ENCODE measurements at places on chromosomes 2 and 18.
A peak's percentile ranks its signal among the peaks of the same experiment; 100 is the strongest.

- no peak for DNase-seq
These were observed 29.4 kb upstream of the IL1RN start for GRCh38 chr2:113098041-113098440.

DNA sequence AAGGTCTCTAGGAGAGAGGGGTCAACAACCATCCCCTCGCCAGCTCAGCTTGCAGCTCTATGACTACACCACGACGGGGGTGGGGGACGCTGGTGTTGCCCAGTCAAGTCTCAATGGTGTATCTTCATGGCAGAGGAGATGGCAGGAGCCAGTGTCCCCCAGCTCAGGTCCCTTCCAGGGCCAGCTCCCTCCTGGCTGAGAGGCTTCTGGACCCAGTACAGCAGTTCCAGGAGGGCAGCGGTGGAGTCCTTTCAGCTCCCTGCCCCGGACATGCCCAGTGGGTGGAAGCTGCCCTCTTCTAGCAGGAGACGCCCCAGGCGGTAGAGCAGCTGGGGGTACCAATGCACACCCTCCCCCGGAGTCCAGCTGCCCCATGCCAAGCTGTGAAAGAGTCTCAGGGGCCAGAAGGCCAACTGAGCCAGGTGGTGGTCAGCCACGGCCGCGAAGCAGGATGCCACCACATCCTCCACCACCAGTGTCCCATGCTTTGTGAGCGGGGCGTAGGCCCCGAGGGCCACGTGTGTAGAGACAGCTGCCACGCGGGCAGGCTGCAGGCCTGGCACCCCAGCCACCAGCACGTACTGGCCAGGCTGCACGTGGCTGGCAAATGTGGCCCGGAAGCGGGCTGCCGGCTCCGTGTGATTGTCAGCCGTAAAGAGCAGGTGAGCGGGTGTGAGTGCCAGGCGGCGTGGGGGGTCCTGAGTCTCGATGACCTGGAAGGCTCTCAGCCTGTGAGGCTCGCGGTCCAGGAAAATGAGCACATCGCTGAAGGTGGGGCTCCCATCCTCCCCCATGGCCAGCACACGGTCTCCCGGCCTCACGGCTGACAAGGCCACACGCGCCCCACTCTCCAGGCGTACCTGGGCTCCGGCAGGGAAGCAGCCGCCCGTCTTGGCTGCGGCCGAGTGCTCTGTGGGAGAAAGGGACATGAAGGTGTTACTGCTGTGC is 5.5 kb downstream of the IHH start:
- DNase-seq: no peak

- no peak for DNase-seq
These were observed 89.4 kb upstream of the FHL2 start for GRCh38 chr2:105488285-105488684.

- no peak for DNase-seq
These were observed 15.1 kb downstream of the PXDN start for GRCh38 chr2:1729242-1729641.

GRCh38 chr2:240933048-240933965 is 27.2 kb downstream of the CROCC2 start:
- no peak for DNase-seq

- DNase-seq: no peak
These were observed 21.9 kb downstream of the TMEM237 start for GRCh38 chr2:201621293-201621999.

GRCh38 chr2:96913398-96914202 is 43.7 kb upstream of the SEMA4C start:
- DNase-seq: no peak

DNA sequence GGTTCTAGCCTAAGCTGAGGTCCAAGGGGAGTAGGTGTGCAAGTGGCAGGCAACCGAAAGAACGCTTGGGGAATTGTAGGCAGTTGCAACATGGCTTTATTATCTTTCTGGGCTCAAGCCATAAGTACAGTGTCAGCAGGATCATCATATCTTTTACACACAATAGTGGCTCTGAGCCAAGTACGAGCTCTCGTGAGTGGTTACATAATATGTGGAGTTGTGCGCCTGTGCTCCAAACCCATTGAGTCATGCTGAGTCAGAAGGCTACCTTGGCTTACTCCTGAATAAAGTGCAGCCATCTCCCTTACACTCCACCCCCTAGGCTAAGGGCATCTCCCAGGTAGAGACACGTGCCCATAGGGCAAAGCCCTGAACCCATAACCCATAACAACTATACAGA is 233.9 kb downstream of the SATB2 start:
- DNase-seq: no peak

- no peak for DNase-seq
These were observed 92.1 kb downstream of the SMAD7 start for GRCh38 chr18:48858676-48859075.

- DNase-seq: peak; percentile 85
These were observed 18.1 kb downstream of the ZNF516 start for GRCh38 chr18:76476665-76477561.

- DNase-seq: no peak
These were observed 213.9 kb upstream of the MAP2 start for GRCh38 chr2:209209943-209210342.

DNA sequence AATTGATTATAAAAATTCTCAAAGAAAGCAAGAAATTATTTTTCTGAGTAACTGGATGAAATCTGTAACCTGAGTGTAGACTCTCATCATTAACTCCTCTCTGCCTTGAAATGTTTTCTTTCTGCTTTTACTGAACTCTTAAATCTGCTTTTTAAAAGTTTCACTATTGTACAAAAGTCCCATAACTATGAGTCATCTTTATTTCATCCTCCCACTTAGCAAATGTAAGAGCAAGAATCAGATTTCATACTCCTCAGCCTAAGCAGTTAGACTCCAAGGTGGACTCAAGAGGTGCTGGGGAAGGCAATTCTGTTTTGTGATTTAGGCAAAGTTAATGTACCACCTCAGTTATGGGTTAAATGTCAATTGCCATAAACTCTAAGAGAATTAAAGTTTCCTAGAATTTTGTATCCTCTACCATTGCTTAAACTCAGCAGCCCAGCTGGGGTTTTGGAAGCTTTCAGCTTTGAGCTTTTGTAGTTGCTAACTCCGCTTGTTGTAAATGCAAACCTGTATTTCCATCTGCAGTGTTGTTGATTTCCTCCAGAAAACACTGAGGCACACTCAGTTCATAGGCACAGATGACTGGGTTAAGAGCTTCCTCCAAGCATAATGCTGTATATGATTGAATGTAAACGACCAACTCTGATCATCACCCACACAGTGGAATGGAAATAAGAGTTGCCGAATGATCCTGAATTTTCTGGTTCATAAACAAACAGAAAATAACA is 268.8 kb downstream of the ARHGAP15 start:
- DNase-seq: no peak

GRCh38 chr2:96109361-96109680 is 7.0 kb downstream of the ADRA2B start:
- DNase-seq: no peak

- no peak for DNase-seq
These were observed 648.2 kb upstream of the ID2 start for GRCh38 chr2:8033546-8034096.

DNA sequence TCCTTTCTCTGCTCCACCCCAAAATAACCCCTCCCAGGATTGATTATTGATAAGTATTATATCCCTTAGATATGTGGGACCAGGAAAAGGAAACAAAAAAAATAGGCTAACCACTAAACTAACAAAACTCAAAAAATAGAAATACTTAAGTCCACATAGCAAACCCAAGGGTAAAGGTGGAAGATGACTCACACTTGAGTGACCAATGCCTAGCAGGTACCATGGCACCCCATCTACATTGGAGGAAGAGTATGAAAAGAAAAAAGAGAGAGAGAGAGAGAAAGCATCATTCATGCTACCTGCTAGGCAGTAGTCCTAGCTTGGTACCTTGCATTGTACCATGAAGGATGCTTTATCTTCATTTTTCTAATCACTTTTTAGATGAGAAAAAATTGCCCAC is 6.3 kb downstream of the EXOC6B start:
- DNase-seq: no peak

DNA sequence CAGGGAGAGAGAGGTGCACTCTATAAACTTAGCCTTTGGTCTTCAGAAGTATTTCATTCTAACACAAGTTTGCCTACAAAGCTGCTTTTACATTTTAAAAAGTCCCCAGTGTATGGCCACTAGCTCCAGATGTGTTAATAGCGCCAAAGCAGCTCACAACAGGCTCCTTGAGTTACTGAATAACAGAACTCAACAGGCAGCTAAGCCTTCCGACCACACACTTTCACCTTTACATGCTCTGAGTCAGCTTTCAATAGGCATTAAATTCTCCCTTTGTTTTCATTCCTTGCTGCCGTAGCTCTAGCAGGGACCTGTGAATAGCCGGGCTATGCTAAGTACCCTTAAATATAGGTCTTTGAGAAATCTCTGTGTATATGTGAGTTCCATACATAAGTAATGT is 262.8 kb upstream of the PARD3B start:
- DNase-seq: no peak

GRCh38 chr2:138215958-138216357 is 251.7 kb downstream of the HNMT start:
- no peak for DNase-seq

DNA sequence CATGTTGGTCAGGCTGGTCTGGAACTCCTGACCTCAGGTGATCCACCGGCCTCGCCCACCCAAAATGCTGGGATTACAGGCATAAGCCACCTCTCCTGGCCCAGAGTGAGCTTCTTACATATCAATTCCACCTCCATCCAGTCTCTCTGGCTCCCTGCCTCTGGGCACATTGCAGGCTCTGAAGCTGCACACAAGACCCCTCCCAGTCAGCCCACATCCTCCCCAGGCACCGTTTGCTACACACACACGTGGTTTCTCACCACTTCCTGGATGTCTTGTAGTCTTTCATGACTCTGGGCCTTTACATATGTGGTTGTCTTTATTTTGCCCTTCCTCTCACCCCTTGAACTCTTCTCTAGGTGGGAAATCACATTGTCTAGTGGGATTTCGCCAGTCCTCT is 64.0 kb upstream of the CABLES1 start:
- DNase-seq: no peak

DNA sequence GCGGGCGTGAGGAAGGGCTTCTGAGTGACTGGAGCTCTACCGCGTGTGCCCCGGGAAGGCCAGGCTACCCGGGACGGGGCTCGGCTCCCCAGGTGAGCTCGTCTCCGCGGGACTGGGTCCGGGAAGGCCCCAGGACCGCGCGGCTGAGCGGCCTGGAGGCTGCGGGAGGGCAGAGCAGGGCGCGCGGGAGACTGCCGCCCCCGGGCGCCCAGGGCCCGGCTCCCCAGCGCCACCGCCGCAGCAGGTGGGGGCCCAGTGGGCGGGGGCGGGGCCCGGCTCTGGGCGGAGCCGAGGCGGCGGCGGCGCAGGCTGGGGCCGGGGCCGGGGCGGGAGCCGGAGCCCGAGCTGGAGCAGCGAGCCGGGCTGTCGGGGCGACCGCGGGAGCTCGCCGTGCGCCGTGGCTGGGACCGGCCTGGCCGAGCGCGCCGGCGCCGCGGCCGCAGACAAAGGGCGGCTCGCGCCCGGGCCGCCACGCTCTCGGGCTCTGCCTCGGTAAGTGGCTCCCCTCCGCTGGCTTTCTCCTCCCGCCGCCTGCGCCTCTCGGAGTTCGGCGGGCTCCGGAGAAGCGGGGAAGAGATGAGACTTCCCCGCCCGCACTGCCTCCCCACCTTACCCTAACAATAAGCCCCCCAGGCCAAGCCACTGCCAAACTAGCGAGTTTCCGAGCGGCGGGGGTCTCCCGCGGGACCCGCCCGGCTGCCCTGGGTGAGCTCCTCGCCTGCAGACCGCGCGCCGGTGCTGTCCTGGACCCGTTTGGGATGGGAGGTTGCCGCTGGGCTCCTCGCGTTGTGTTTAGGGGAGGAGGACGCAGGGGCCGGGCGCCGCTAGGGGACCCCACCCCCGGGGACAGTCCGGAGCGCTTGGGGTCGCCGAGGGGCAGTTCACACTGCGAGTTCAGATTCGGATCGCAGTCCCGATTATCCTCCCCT is at the start of gene MAPK4:
TSS of gene MAPK4 (plus strand) at position 336 of the 929 bp plus-strand sequence. CDS start 103,872 bp downstream, outside the sequence.
- no peak for DNase-seq

- DNase-seq: no peak
These were observed 174.7 kb downstream of the KLHL29 start for GRCh38 chr2:23559561-23560239.

GRCh38 chr2:39938035-39938835 is 159.2 kb upstream of the THUMPD2 start:
- peak; percentile 97 for DNase-seq

- DNase-seq: no peak
These were observed 550 bp downstream of the USP34 start for GRCh38 chr2:61470122-61470951.

DNA sequence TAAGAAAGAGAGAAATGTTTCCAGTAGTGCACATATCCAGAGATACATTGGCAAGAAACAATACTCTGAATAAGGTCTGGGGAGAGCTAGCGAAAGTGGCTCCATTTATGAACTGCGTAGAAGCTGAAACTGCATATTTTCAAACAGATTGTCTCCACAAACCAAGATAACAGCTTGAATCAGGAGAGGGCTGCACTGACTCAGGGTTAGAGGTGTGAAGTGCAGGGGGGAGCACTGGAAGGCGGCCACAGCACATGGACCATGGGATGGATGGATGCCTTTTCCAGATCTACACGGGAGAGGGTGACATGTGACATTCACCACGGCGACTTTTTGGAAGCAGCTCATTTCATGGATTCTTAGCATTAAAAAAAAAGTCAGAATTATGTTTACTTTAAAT is 729.4 kb downstream of the RNF144A start:
- DNase-seq: no peak

GRCh38 chr2:40204268-40204667 is 247.6 kb downstream of the SLC8A1 start:
- no peak for DNase-seq

DNA sequence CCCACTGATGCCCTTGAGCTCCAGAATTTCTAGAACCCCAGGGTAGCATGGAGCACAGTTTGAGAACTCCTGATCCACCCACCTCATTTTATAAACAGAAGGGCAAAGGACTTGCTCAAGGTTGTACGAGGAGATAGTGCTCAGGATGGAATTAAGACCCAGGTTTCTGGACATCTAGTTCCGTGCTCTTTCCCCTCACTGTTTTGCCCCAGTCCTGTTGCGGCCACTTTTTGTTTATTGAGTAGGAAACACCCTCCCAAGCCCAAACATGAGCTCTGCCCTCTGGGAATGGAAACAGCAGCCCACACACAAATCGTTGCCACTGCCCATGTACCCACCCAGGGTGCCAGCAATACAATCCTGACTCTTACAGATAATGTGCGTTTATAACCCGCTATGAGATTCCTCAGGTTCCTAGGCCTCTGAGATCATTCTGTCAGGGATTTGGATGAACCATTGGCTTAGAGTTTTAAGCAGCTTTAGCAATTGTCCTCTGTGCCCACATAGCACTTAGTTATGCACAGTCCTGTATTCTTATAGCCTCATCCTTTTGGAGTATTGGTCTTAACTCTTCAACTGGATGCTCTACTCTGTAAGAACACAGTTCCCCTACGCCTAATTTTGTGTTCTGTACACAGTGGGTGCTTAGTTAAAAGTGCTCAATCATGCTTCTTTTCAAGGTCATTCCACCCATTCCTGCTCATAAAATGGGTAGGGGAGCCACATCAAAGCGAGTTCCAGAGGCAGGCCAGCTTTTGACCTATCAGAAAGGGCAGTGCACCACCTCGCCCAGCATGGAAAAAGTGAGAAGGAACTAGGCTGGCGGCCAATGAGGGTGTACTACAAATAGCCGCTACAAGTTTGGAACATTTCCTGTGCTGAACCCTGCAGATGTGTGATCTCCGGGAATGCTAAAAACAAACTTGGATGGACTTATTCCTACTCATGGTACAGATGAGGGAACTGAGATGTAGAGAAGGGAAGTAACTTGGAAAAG is 60.3 kb upstream of the IGFBP2 start:
- no peak for DNase-seq

Measured in AG04449 (cell line).